ENCODE measurements at places on chromosomes 4 and X. TPM values are rescaled to one million over a fixed set of nuclear protein-coding genes. Genes with fewer than 3 reads are reported as not detected.

Gene ASB9
- 1.8 TPM for total RNA-seq

Gene VCX3A
- not detected for total RNA-seq

Gene RGS12
- total RNA-seq = 18.0 TPM

Gene SORCS2
- total RNA-seq = 0.54 TPM

Gene C1QTNF7
- 0.94 TPM for total RNA-seq

Gene F11
- 0.54 TPM for total RNA-seq

Gene MAGEB10
- not detected for total RNA-seq

Gene PIM2
- 18.8 TPM for total RNA-seq
